ENCODE measurements at places on chromosomes 4 and X.

- DNase-seq: no peak
These were observed 3.2 kb downstream of the CASP3 start for GRCh38 chr4:184645904-184646610.

DNA sequence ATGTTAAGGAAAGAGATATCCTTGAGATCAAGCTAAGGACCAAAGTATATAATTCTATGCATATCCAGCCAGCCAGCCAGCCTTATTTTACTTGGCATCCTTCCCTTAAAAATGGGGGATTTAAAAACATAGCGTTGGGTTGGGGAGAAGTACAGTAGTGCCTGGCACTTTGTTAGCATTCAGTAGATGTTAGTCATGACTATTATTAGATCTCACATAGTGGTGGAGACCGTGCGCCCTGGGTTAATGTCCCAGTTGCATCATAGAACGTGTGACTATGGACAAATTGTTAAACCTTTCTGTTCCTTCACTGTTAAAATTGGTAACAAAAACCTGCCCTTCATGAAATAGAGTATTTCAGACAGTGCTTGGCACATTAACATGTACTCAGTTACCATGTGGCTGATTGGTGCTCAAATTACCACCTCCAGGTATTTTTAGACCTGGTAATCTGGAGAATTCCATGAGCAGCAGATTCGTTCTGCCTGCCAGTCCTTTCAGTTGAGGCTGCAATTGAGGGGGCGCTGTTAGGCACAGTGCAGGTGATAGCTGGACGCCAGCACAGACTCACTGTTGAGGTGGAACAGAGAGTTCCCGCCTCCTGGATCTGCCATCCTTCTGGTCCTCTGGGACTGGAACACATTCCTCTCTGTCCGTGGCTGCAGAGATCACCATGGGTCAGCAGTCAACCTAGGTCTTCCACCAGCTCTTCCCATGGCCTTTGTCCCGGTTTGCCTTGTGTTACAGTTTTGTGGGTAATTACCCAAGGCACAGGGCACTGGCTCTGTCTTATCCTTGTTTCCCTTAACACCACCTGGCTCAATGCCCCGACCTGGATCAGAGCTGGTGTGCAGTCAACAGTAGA is 31.7 kb downstream of the RBBP7 start:
- no peak for DNase-seq

DNA sequence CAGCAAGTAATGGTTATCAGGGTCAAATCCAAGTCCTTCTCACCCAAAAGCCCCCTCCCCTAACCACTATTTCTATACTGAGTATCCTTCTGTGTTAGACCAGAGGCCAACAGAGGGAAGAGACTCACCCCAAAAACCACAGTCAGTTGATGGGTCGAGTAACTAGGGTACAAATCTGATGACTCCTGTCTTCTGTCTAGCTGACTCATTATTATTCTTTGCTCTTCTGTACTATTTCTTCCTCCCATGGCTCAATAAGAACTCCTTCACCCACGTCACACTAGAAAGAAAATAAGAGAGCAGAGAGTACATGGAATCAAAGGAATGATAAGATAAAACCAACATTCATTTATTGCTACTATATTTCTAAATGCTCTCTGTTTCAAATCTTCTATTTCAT is 2.0 kb downstream of the RAB40A start:
- no peak for DNase-seq

DNA sequence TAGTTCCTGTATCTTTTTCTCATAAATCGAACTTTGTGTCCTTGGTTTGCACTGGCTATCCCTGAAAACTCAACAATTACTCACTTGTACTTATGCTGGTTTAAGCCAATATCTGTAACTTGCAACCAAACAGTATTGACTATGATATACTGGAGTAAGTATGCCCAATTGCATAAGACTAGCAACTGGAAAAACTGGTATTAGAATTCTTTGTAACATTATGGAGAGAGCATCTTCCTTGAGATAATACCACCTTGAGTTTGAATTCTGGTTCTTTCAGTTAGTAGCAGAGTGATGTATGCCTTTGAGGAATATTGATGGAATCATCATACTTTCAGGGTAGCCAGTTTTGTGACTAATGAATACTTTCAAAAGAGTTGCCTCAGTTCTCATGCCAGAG is 28.1 kb downstream of the BMP3 start:
- no peak for DNase-seq

Data from stimulated activated CD4-positive, alpha-beta T cell treated with anti-CD3 and anti-CD28 coated beads, Interleukin-15, amount 100 ng/mL, for 1 hour (primary cell).